Activated CD4-positive, alpha-beta memory T cell treated with anti-CD3 and anti-CD28 coated beads for 36 hours (primary cell): ENCODE measurements at places on chromosomes 2 and 18. TPM values are rescaled to one million over a fixed set of nuclear protein-coding genes. Genes with fewer than 3 reads are reported as not detected.

DNA sequence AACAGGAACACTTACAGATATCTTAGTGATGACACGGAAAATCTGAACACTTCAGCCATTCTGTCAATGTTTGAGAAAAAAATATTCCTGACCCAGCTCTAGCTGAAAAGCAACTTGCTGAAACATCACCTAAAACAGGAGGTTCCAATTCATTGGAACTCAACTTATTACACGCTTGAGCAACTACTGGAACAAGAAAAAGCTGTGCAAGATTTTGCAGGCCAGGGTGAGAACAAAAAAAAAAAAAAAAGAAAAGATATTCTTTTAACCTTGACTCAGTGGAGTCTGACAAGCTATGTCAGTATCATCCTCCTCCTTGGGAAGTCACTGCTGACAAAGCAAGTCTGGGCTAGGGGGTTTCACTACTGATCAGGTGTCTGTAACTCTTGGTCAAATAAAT lies 351.0 kb downstream of the SS18 start:
- H3K4me1 ChIP-seq: no peaks in the 10 kb centered on the region
- no peak for DNase-seq
- H3K27me3 ChIP-seq: peaks cover 2% of the 10 kb centered on the region
- H3K27ac ChIP-seq: no peak overlapping the region
- H3K4me3 ChIP-seq: no peak overlapping the region

GRCh38 chr18:51397347-51397962 lies 200.0 kb upstream of the MEX3C start:
- no peak overlapping the region for H3K4me3 ChIP-seq
- H3K4me1 ChIP-seq: no peaks in the 10 kb centered on the region
- no peaks in the 10 kb centered on the region for H3K36me3 ChIP-seq
- H3K27me3 ChIP-seq: peaks cover 3% of the 10 kb centered on the region

DNA sequence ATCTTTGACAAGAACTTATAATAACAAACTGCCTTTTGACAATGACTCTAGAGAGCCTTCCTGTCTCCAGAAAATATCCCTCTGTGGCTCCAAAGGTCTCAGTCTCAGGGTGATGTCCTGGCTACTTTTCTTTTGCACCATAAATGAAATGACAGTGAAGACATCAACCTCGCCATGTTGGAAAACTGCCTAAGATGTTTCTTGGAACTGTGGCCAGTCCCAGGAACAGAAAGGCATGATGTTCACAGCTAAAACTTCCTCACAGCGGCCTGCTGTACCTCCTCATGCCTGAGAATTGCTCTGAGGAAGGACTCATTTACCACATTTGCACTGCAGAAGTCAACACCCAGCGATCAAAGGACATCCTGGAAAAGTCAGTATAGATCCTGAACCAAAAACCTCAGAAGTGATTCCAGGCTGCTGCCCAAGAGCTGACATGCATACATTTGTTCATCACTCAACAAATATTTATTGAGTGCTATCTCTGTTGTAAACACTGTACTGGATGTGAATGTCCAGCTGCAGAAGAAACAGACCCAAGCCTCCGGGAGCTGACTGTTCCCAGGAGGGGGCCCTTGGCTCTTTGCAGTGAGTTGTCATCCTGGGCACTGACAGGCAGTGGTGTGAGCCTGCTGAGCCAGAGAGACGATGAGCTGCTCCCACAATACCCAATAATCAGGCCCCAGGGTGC lies 64.3 kb upstream of the ACSL3 start:
- DNase-seq: no peak
- no peaks in the 10 kb centered on the region for H3K36me3 ChIP-seq
- peaks cover 2% of the 10 kb centered on the region for H3K4me1 ChIP-seq
- H3K27me3 ChIP-seq: peaks cover 4% of the 10 kb centered on the region
- H3K4me3 ChIP-seq: no peak overlapping the region

- no peaks in the 10 kb centered on the region for H3K27me3 ChIP-seq
- no peaks in the 10 kb centered on the region for H3K36me3 ChIP-seq
- H3K4me1 ChIP-seq: no peaks in the 10 kb centered on the region
- H3K27ac ChIP-seq: no peak overlapping the region
Measured at GRCh38 chr2:55862246-55862645, 61.3 kb downstream of the EFEMP1 start.

- peaks cover 16% of the 10 kb centered on the region for H3K27me3 ChIP-seq
- peak overlapping the region; percentile 61 for H3K27ac ChIP-seq
- no peak for DNase-seq
- peak overlapping the region; percentile 50 for H3K4me3 ChIP-seq
- H3K36me3 ChIP-seq: no peaks in the 10 kb centered on the region
Measured at GRCh38 chr2:218897394-218898108, 16.9 kb downstream of the WNT10A start.

DNA sequence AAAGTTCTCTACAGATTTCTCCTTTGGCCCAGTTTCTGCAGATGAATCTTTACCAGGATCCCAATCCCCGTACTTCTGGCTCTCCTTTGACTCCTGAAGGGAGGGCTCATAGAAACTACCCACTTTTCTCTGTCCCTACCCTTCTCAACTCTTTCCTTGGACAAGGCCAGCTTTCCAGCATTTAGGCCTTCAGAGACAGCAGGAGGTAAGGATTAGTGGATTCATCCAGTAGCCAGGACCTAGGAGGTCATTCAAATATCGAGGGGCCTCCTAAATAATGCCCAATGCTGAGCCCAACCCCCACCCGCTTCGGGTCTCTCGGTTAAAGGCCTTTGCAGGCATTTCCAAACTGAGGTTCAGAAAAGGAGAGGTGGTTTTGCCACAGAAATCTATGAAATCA lies 4.8 kb upstream of the ZNF532 start:
- H3K27me3 ChIP-seq: peaks cover 34% of the 10 kb centered on the region
- H3K4me1 ChIP-seq: peaks cover 11% of the 10 kb centered on the region
- H3K27ac ChIP-seq: no peak overlapping the region
- H3K4me3 ChIP-seq: no peak overlapping the region
- no peak for DNase-seq

DNA sequence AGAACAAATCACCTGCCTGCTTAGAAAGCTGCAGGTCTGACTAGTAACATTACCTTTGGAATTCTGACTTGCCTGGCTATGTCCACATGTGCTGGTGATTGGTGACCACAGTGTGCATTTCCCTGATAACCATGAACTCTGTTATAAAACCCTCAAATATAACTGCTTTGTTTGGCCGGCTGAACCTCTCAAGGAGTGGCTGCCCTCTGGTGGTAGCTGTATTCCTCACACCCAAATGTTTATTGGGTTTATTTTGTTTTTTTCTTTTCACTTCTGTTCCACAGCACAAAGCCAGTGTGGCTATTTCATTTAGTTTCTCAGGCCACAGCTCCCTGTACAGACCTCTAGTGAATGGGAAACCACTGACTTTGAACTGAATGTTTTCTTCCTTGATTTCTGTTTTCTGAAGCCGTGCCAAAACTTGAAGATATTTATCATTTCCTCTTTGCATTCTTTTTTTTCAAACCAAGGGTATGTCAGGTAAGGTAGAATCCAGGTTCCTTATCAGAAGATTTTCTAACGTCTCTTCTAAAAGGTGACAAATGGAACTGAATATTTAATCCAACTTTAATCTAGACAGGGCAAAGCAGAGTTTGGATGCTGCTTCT lies 549.0 kb upstream of the VRK2 start:
- no peak overlapping the region for H3K27ac ChIP-seq
- H3K36me3 ChIP-seq: no peaks in the 10 kb centered on the region
- no peak overlapping the region for H3K4me3 ChIP-seq
- H3K27me3 ChIP-seq: no peaks in the 10 kb centered on the region
- DNase-seq: peak; percentile 27

- no peaks in the 10 kb centered on the region for H3K4me1 ChIP-seq
- H3K4me3 ChIP-seq: no peak overlapping the region
- H3K27ac ChIP-seq: no peak overlapping the region
- H3K36me3 ChIP-seq: no peaks in the 10 kb centered on the region
- no peak for DNase-seq
Measured at GRCh38 chr2:18435426-18436037, 124.9 kb downstream of the RDH14 start.

- DNase-seq: no peak
- H3K27ac ChIP-seq: no peak overlapping the region
- H3K27me3 ChIP-seq: no peaks in the 10 kb centered on the region
- H3K36me3 ChIP-seq: no peaks in the 10 kb centered on the region
- H3K4me3 ChIP-seq: no peak overlapping the region
Measured at GRCh38 chr2:2653231-2653630, 322.2 kb upstream of the MYT1L start.

GRCh38 chr2:196160101-196160500 lies 11.3 kb downstream of the STK17B start:
- peak; percentile 76 for DNase-seq
- H3K4me1 ChIP-seq: peaks cover 77% of the 10 kb centered on the region
- H3K27ac ChIP-seq: peak overlapping the region; percentile 96
- H3K36me3 ChIP-seq: peaks cover 80% of the 10 kb centered on the region

GRCh38 chr2:61327173-61327572 lies 143.7 kb downstream of the USP34 start:
- peaks cover 27% of the 10 kb centered on the region for H3K36me3 ChIP-seq
- H3K27me3 ChIP-seq: no peaks in the 10 kb centered on the region
- peaks cover 19% of the 10 kb centered on the region for H3K4me1 ChIP-seq
- no peak overlapping the region for H3K27ac ChIP-seq

DNA sequence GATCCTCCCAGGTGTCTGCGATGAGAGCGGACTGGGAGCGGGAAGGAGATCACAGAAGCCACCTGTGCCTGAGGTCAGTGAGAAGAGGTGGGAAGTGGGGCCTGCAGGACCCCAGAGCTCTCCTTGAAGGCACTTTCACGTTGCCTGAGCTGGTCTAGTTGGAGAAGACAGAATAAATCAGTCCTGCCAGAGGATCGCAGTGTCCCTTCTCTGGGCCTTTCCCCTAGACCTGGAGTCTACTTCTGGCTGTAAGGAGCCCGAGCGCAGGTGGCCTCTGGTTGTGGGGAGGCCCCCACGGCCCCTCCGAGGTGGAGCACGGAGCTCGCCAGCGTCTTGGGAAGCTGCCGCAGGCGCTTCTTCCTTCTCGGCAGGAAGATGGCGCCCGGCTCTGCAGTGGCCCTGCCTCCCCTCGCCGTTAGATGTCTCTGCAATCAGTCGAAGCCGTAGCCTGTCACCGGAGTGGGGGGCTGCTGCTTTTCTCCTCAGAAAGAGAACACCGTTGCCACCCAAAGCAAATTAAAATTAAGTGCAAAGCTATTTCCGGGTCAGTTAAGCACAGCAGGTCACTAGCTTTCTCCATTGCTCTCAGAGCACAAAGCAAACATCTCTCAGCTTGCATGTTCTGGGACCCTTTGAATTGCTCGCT lies 212.0 kb upstream of the MYT1L start:
- no peak for DNase-seq
- no peaks in the 10 kb centered on the region for H3K36me3 ChIP-seq
- H3K27ac ChIP-seq: no peak overlapping the region

DNA sequence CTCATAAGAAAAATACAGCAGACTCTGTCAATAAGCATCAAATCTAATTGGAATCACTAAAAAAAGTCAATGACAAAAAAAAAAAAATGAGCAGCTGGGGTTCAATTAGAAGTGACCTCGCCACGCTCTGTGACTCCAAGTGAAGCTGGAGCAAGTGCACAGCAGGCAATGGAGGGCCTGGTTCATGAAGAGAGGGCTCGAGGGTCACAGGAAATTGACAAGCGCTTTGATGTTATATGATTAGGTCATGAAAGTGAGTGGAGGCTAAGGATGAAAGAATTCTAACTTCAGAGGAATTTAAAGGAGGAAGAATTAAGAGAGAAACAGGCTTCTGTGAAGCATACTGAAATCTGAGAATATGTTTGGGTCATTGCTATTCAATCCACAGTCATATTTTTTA lies 85.4 kb upstream of the TMEM18 start:
- DNase-seq: no peak
- no peak overlapping the region for H3K27ac ChIP-seq
- peaks cover 4% of the 10 kb centered on the region for H3K4me1 ChIP-seq
- peaks cover 14% of the 10 kb centered on the region for H3K27me3 ChIP-seq

- H3K36me3 ChIP-seq: no peaks in the 10 kb centered on the region
- no peak overlapping the region for H3K4me3 ChIP-seq
- peaks cover 8% of the 10 kb centered on the region for H3K27me3 ChIP-seq
Measured at GRCh38 chr2:238988752-238989151, 140.9 kb downstream of the TWIST2 start.

GRCh38 chr2:213246497-213247281 lies 37.6 kb upstream of the SPAG16 start:
- H3K4me3 ChIP-seq: no peak overlapping the region
- peaks cover 5% of the 10 kb centered on the region for H3K4me1 ChIP-seq
- no peak overlapping the region for H3K27ac ChIP-seq
- peak; percentile 50 for DNase-seq
- H3K36me3 ChIP-seq: no peaks in the 10 kb centered on the region

GRCh38 chr2:210007895-210008294 lies 5.5 kb downstream of the RPE start:
- H3K27ac ChIP-seq: no peak overlapping the region
- H3K4me1 ChIP-seq: peaks cover 55% of the 10 kb centered on the region
- no peaks in the 10 kb centered on the region for H3K27me3 ChIP-seq
- no peak overlapping the region for H3K4me3 ChIP-seq
- no peak for DNase-seq

DNA sequence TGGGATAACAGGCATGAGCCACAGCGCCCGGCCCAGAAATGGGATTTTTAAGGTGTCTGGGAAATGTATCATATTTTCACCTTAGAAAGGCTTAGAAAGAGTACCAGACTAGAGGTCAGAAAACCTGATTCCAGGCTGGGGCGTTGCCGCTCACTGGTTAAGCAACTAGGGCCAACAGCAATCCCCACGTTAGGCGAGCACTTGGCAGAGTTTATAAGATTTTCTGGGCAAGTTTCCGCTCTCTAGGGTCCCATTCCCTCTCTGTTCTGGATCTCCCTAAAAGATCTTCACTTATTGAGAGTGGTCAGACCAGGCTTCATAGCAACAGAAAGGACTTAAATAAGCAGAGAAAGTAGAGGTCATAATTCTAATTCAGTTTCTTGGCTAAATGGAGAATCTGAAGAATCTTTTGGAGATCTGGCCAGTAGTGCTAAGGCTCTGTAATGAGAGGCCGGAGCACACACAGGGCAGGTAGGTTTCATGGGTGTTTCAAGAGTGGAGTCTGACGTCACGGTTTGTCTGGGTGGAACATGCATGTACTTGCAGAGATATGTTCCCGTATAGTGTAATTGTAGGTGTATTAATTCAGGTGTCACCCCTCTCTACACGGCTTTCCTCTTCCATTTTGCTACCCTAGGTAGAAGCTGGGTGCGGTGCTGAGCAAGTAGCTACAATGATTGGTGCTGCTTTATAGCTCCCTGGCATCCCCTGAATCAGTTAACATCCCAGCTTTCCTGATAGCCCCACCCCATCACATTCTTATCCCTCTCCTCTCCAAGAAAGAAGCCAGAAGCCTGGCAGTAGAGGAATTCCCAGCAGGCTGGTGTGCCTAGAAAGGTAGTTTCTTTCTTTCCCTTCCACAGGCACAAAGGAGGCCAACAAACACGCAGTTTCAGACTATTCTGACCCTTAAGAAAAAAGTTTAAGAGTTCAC lies 4.4 kb upstream of the SMAD7 start:
- no peaks in the 10 kb centered on the region for H3K27me3 ChIP-seq
- H3K4me1 ChIP-seq: peaks cover 18% of the 10 kb centered on the region
- no peak overlapping the region for H3K4me3 ChIP-seq
- H3K36me3 ChIP-seq: peaks cover 3% of the 10 kb centered on the region
- H3K27ac ChIP-seq: peak overlapping the region; percentile 62

The PLGLB1 gene
- total RNA-seq: 0.48 TPM

The CTAGE1 gene
- not detected for total RNA-seq

The GALNT5 gene
- total RNA-seq: not detected

The PJVK gene
- total RNA-seq: 2.3 TPM

The GALM gene
- 90.2 TPM for total RNA-seq
